SK-N-MC (cell line): ENCODE measurements at places on chromosomes 2 and 18.

GRCh38 chr2:143786026-143786765, 657.0 kb downstream of the ARHGAP15 start:
- no peak for DNase-seq

GRCh38 chr2:143148011-143148410, 18.8 kb downstream of the ARHGAP15 start:
- DNase-seq: no peak

DNA sequence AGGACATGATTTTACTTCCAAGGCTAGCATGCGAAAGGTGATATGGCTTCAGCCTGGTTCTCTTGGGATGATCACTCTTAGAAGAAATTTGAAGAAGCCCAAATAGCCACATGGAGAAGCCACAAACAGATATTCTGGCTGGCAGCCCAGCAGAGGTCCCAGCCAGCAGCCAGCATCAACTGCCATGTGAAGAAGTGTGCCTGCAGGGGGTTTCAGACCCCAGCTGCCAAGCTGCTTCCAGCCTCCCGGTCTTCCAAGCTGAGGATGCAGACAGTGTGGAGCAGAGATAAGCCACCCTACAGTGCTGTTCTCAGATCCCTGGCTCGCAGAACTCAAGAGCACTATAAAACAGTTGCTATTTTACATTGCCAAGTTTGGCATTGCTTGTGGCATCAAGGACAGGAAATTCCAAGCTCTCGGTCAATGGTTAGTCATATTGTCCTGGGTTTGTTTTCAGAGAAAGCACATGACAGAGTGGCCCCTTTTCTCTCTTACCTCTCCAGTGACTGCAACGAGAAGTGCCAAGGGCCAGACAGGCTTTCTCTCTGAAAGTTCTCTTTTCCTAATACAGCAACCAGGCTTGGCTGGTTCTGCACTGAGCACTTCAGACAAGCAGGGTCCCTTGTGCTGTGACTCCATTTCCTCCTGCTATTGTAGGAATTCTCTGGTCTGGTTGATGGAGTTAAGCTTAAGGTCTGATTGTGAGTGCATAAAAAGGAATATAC, 223.7 kb downstream of the ANKRD30B start:
- DNase-seq: no peak

GRCh38 chr2:219362524-219363164, 25.1 kb downstream of the DNPEP start:
- DNase-seq: no peak

GRCh38 chr2:101064125-101064502, 62.0 kb downstream of the RPL31 start:
- no peak for DNase-seq

GRCh38 chr2:18546567-18546966, 13.9 kb downstream of the RDH14 start:
- no peak for DNase-seq

GRCh38 chr2:142599504-142599903, 278.0 kb upstream of the KYNU start:
- DNase-seq: no peak

DNA sequence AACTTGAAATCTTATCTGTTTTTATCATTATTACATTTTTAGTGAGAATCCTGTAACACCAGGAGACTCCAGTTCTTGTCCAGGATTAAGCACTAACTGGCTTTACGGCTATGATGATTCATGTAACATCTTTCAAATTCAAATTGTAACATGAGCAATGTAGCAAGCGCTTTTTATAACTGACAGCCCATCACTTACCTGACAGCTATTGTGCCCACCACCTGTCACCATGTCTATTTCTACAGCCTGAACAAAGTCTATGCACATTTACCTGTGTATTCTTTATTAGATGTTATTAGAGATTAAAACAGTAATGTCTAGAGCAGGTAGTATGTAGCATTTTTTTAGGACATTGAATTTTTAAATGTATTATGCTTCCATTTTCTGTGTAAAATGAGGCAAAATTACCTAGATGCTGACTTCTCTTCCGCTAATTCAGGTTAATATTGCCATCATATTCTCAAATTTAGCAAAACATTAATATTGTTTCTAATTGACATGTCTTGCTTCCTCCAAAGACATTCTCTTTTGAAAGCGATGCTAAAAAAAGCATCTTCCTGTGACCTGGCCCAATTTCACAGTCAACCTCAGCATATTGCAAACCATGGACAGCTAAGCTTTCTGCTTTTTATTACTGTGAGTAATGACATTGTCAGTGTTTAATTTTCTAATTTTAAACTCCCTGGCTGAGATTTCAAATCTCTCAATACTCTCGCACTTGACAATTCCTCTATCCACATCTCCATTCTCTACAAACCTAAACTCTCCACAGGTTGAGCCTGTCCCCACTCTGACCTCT, 37.8 kb downstream of the RIT2 start:
- no peak for DNase-seq

DNA sequence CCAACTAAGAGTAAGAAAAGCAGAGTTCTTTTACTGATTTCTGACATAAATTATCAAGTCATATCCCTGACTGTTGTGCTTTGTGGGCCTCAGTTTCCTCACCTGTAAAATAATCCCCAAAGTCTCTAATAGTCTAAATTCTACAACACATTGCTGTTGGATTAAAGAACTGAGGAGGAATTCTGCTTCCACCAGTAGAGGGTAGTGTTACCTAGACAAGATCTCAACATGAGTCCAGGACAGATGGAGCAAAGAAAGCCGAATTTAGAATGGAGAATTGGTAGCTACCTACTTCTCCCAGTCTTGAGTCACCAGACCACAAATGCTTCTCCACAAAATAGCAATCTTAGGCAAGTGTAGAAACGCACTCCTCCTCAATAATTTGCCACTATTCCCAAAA, 462.5 kb upstream of the FSHR start:
- peak; percentile 73 for DNase-seq

GRCh38 chr2:121611730-121612705, 37.2 kb downstream of the CLASP1 start:
- DNase-seq: no peak

- no peak for DNase-seq
Observed at GRCh38 chr2:215597577-215597976, 161.7 kb upstream of the FN1 start.

DNA sequence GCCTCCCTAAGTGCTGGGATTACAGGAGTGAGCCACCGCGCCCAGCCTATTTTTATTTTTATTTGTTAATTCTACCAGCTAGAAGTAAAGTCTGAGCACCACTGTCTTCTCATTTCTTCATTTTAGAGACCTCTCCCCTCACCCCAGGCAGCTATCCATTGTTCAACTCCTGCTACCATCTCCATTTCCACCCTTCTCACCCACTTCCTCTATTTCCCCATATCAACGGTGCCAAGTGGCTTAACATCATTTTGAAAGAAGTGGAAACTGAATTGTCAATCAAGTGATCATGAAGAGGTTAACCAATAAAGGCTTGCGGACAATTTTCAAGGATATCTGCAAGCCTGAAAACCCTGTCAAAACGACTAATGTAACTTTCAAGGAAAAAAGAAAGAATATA, 323.1 kb downstream of the NBAS start:
- no peak for DNase-seq

- no peak for DNase-seq
Observed at GRCh38 chr2:179272406-179273192, 8.0 kb upstream of the SESTD1 start.

GRCh38 chr2:39920307-39920801, 141.3 kb upstream of the THUMPD2 start:
- DNase-seq: no peak

DNA sequence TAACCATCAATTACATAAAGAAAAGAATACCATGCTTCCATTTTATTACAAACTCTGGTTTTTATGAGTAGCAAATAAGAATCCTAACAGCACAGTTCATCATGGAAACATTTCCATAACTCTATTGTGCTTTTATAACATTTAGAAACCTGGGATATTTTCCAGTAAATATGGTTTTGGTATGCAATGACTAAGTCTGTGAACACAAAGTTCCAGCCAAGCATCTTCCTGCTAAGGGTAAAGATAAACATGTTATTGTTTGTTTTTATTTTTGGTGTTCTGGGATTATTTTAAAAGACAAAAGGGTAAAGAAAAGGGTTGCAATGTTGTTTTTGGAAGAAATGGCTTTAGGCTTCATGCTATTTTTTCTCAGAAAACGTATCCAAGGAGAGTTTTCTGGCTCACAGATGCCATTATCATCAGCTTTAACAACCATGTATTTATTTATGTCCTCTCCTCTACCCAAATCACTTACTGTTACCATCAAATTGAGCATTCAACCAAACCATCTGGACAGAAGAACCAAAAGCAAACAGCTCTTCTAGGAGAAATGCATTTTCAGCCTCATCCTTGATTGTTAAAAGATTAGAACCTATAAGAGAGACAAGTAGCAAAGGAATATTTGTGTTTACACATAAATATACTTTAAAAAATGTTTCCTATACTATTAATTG, 116.0 kb downstream of the PLA2R1 start:
- no peak for DNase-seq

- DNase-seq: peak; percentile 62
Observed at GRCh38 chr2:41853427-41854191, 194.2 kb upstream of the PKDCC start.

GRCh38 chr2:239952251-239952650, 72.9 kb downstream of the NDUFA10 start:
- DNase-seq: no peak

- DNase-seq: no peak
Observed at GRCh38 chr2:47009253-47009767, 93.7 kb upstream of the MCFD2 start.

GRCh38 chr18:35282353-35282752, 7.7 kb downstream of the ZSCAN30 start:
- no peak for DNase-seq

DNA sequence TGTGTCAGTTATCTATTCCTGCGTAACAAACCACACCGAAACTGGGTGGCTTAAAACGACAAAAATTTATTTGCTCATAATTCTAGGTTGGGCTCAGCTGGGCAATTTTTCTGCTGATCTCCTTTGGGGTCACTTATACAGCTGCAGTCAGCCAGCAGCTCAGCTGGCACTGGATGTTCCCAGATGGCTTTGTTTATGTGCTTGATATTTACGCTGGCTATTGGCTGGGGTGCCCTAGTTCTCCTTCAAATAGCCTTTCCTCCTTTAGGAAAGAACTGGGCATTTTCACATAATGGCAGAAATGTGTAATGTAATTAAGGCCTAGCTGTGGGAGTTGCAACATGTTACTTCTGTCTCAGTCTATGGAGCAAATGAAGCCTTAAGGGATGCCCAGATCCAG, 142.2 kb downstream of the B3GNT2 start:
- no peak for DNase-seq

DNA sequence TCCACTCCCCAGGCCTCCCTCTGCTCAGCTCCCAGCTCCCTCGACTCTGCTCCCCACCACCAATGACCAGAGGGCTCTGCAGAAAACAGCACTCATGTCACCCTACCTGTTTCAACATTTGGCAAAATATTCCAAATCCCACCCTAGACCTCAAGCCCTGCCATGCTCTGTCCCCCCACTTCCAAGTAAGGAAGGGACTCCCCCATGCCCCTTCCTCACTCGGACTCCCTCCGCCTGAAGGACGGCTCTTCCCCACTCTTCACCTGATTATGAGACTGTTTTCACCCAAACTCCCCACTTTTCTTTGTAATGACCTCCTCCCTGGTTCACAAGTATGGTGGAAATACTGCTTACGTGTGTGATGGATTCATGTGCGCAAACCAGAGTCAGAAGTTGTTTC, 208.4 kb downstream of the MGAT5 start:
- no peak for DNase-seq

- no peak for DNase-seq
Observed at GRCh38 chr2:99808361-99809200, 318.8 kb upstream of the REV1 start.

- DNase-seq: no peak
Observed at GRCh38 chr2:228334180-228334579, 152.7 kb upstream of the SPHKAP start.

- DNase-seq: no peak
Observed at GRCh38 chr2:38522754-38523349, 79.9 kb downstream of the HNRNPLL start.

GRCh38 chr2:148501545-148501944, 143.0 kb upstream of the EPC2 start:
- no peak for DNase-seq

- no peak for DNase-seq
Observed at GRCh38 chr2:202885190-202885589, 13.6 kb upstream of the ICA1L start.

DNA sequence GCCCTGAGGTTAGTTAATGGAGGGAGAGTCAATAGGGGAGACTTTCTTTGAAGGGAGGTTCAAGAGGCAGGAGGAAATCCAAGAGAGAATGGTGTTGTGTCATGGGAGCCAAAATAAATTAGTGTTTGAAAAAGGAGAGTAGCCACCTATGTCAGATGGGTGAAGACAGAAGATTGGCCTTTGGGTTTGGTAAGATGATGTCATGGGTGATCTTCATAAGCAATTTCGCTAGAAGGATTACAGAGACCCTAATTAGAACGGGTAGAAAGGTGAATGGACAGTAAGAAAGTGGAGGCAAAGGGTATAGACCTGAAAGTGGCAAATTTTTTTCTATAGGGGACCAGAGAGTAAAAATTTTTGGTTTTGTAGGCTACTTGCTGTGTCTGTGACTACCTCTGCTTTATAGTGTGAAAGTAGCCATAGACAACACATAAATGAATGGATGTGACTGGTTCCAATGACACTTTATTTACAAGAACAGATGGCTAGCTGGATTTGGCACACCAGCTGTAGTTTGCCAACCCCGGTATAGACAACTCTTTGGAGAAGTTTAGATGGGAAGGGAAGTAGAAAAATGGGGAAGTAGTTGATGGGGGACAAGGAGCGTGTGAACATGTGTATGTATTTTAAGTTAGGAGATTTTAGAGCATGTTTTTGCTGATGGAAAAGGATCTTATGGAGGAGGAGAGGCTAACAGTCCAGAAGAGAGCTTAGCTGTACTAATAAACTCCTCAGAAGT, 9.3 kb downstream of the STAMBP start:
- no peak for DNase-seq

- no peak for DNase-seq
Observed at GRCh38 chr2:138269765-138270164, 231.8 kb upstream of the SPOPL start.

DNA sequence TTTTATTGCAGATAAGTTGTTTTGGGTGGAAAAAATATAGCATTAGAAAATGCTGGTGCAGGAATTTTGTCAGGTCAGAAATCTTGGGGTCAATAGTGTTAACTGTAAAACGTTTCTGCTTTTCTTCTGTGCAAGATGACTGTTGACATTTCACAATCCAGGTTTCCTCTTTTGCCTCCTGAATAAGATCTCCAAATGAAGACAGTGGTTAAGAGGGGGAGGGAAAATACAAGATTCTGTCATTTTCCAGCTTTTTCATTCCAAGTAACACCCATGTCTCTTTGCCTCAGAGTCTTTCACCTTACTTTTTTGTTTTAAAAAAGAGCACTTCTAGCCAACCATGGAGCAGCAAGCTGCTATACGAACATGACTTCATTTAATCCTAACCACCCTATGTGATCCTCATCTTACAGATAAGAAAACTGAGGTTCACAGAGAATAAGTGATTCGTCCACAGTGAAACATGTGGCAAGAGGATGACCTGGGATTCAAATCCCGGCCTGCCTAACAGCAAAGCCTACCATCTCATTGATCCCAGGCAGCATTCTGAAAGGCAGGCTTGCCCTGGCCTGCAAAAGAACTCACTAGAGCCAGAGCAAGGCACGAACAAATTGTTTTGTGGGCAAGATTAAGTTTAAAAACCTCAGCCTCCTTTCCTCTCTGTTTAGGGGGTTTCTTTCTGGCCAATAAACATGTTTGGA, 3.0 kb downstream of the PLEK start:
- DNase-seq: no peak

- no peak for DNase-seq
Observed at GRCh38 chr2:180443888-180444287, 436.8 kb upstream of the CWC22 start.
